ENCODE measurements at places on chromosomes 2 and 18. TPM values are rescaled to one million over a fixed set of nuclear protein-coding genes. Genes with fewer than 3 reads are reported as not detected.

DNA sequence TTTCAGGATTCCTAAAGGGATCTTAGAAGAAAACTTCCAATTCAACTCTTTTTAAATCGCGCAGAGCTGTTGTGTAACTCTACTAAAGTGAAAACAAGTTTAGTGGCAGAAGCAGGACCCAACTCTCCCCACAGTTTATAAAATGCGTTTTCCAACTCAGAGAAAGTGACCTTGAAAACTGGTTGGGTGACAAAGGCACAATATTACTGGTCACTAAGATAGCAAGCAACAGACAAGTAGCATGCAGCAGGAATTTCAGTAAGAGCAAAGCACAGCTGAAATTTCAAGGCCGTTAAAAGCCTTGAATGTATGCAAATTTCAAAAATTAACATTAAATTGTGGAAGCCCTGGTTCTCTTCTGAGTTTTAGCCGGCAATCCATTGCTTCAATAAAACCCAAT lies 66.9 kb downstream of the STK39 start:
- DNase-seq = no peak

DNA sequence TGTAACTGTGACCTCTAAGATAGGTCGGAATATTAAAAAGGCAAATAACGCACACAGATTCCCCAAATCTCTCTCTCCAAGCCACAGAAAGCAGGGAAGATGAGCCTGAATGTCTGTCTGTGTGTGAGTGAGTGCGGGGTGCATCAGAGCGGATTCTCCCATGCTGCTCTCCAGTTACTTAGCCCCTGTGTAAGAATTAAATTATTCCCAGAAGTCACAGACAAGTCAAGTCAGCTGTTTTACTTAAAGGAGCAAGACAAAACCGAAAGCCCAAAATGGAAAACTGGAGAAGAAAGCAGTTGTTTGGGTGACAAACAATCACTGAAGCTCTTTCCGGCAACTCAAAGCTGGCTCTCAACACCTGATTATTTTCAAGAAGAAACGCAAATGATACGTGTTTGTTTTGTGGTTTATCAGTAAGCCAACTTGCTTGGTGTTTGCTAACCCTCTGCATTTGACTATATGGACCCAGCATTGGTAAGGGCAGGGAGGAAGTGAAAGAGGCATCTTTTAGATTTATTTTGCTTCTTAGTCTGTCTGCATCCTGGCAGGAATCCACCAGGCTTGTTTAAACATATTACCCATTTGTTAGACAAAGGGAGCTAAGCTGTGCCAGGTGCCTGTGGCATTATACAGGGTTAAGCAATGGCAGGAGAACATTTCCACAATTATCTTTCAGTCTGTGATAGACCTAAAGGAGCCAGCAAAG lies 121.5 kb upstream of the CREB1 start:
- no peak for DNase-seq

Gene POTEJ
- not detected for total RNA-seq

- no peak for DNase-seq
Measured at GRCh38 chr2:126736133-126736874, 80.3 kb downstream of the GYPC start.

Gene SLC14A1
- total RNA-seq = 42.7 TPM

Gene DTYMK
- 25.0 TPM for total RNA-seq

Gene PGAP1
- total RNA-seq = 2.3 TPM

Gene SP140
- 0.11 TPM for total RNA-seq

Gene RNASEH1
- 9.3 TPM for total RNA-seq

Gene ASXL3
- 6.6 TPM for total RNA-seq

- DNase-seq = no peak
Measured at GRCh38 chr2:27795093-27795834, 23.7 kb downstream of the MRPL33 start.

GRCh38 chr18:78979730-78980278 lies at the start of gene SALL3:
Gene SALL3 (plus strand): TSS chr18:78979818. CDS start chr18:78980275, 457 bp downstream.
- no peak for DNase-seq

GRCh38 chr2:11831415-11831814 lies 85.0 kb downstream of the LPIN1 start:
- no peak for DNase-seq

- DNase-seq = no peak
Measured at GRCh38 chr2:196170606-196171247, 651 bp downstream of the STK17B start.

All from ascending aorta (tissue), 2 donors.